ENCODE measurements at places on chromosomes 3 and 15. TPM values are rescaled to one million over a fixed set of nuclear protein-coding genes. Genes with fewer than 3 reads are reported as not detected.

The NEK11 gene
- total RNA-seq: 6.5 TPM

The ACOX2 gene
- 22.9 TPM for total RNA-seq

The TM4SF4 gene
- 2.4 TPM for total RNA-seq

The ROPN1 gene
- total RNA-seq: not detected

The RPL15 gene
- 1,661 TPM for total RNA-seq

The SNUPN gene
- total RNA-seq: 27.9 TPM

The TEX55 gene
- not detected for total RNA-seq

The CAND2 gene
- 5.1 TPM for total RNA-seq

The GCSAM gene
- not detected for total RNA-seq

The ZCWPW2 gene
- 1.2 TPM for total RNA-seq

The SH3GL3 gene
- total RNA-seq: 0.07 TPM

The LARP6 gene
- 51.3 TPM for total RNA-seq

The PCSK6 gene
- 1.1 TPM for total RNA-seq

The SPESP1 gene
- 9.8 TPM for total RNA-seq

The MITF gene
- 12.6 TPM for total RNA-seq

The LMAN1L gene
- total RNA-seq: not detected

The RTP4 gene
- 0.59 TPM for total RNA-seq

The SLTM gene
- total RNA-seq: 44.4 TPM

The KBTBD13 gene
- not detected for total RNA-seq

The MAP2K5 gene
- total RNA-seq: 11.2 TPM

The ILDR1 gene
- not detected for total RNA-seq

The RASL12 gene
- total RNA-seq: 0.39 TPM

The C3orf20 gene
- under 0.01 TPM for total RNA-seq

The CAPN3 gene
- total RNA-seq: 1.6 TPM

The GP5 gene
- 0.69 TPM for total RNA-seq

The TRIM42 gene
- total RNA-seq: not detected

The PCYT1A gene
- total RNA-seq: 68.9 TPM

The SAMMSON gene
- total RNA-seq: not detected

The C3orf38 gene
- 26.7 TPM for total RNA-seq

The SLC9C1 gene
- total RNA-seq: 0.43 TPM

The GATA2 gene
- 2.3 TPM for total RNA-seq

The P2RY12 gene
- total RNA-seq: not detected

The PTPRG gene
- total RNA-seq: 72.5 TPM

The EPHB3 gene
- 6.9 TPM for total RNA-seq

The CIAO2A gene
- 31.5 TPM for total RNA-seq

The CASR gene
- not detected for total RNA-seq

The SEMA3B gene
- 25.6 TPM for total RNA-seq

The MNS1 gene
- total RNA-seq: 0.30 TPM

The DZIP1L gene
- total RNA-seq: 25.7 TPM

The SIN3A gene
- total RNA-seq: 29.3 TPM

The FGD5 gene
- 0.20 TPM for total RNA-seq

The CYP8B1 gene
- not detected for total RNA-seq

The WWTR1 gene
- 128 TPM for total RNA-seq

The IMPG2 gene
- 0.33 TPM for total RNA-seq

The IL12A gene
- total RNA-seq: 3.7 TPM

The CPN2 gene
- total RNA-seq: not detected

The ADIPOQ gene
- total RNA-seq: not detected

The IL17RE gene
- total RNA-seq: 0.89 TPM

The RLBP1 gene
- total RNA-seq: not detected

The SLC24A5 gene
- not detected for total RNA-seq

The RASGRF1 gene
- total RNA-seq: not detected

The PAQR5 gene
- total RNA-seq: 0.03 TPM

The DPPA4 gene
- under 0.01 TPM for total RNA-seq

The LZTFL1 gene
- 13.3 TPM for total RNA-seq

The SYNPR gene
- not detected for total RNA-seq

The COL8A1 gene
- 133 TPM for total RNA-seq

The PLSCR2 gene
- total RNA-seq: not detected
